Eye (tissue), 1 donor: ENCODE measurements at places on chromosomes 12 and 14.

DNA sequence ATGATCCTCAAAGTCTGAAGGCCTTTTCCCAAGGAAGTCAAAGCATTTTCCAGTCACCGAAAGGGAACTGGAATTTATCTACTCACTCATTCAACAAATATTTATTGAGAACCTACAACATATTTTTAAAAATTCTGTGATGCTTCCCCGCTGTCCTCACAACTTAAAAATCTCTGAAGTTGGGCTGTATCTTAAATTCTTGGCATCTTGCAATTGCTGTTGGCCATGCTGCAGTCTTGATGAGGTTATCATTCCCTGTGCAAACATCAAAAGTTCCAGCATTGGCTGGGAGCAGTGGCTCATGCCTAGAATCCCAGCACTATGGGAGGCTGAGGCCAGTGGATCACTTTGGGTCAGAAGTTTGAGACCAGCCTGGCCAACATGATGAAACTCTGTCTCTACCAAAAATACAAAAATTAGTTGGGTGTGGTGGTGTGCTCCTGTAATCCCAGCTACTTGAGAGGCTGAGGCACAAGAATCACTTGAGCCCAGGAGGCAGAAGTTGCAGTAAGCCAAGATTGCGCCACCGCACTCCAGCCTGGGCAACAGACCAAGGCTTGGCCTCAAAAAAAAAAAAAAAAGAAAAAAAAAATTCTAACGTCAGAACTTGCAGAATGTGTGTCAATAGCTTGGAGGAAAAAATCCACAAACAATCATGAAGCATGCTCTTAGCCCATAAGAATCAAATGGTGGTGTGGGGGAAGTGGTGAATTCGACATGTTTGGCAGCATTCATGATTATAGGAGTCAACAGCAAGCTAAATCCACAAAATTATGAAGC is 34.9 kb downstream of the CCDC177 start:
- no peak for DNase-seq

DNA sequence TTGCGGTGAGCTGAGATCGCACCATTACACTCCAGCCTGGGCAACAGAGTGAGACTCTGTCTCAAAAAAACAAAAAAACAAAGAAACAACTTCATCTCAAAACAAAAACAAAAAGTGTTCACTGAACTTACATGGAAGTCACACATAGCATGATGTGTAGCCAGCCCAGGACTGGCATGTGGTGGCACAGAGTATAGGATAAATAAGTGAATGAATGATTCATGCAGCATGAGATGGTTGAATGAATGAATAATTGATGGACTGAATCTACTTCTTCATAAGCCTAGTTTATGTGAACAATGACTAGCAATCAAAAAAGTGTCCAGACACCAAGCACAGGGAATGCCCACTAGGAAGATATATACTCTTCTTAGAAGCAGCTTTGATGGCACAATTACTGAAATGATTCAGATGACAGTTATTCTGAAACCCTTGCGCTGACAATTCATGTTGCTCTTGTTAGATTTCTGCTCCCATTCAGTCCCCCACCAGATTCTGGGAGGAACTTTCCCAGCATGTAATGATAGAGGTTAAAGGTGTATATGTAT is 31.6 kb upstream of the SERPINA6 start:
- DNase-seq, result no peak

DNA sequence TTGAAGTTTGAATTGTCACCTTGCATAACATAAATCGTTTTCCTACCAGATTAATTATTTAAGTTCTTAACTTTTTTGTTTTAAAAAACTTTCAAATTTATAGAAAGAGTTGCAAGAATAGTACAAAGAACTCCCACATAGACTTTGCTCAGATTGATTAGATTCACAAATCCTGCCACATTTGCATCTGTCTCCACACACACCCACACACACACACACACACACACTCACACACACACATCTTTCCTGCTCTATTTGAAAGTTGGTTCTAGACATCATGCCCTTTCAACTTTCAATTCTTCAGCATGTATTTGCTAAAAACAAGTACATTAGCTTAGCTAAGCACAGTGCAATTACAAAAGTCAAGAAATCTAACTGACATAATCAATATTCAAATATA is 184.0 kb downstream of the ITPR2 start:
- no peak for DNase-seq

DNA sequence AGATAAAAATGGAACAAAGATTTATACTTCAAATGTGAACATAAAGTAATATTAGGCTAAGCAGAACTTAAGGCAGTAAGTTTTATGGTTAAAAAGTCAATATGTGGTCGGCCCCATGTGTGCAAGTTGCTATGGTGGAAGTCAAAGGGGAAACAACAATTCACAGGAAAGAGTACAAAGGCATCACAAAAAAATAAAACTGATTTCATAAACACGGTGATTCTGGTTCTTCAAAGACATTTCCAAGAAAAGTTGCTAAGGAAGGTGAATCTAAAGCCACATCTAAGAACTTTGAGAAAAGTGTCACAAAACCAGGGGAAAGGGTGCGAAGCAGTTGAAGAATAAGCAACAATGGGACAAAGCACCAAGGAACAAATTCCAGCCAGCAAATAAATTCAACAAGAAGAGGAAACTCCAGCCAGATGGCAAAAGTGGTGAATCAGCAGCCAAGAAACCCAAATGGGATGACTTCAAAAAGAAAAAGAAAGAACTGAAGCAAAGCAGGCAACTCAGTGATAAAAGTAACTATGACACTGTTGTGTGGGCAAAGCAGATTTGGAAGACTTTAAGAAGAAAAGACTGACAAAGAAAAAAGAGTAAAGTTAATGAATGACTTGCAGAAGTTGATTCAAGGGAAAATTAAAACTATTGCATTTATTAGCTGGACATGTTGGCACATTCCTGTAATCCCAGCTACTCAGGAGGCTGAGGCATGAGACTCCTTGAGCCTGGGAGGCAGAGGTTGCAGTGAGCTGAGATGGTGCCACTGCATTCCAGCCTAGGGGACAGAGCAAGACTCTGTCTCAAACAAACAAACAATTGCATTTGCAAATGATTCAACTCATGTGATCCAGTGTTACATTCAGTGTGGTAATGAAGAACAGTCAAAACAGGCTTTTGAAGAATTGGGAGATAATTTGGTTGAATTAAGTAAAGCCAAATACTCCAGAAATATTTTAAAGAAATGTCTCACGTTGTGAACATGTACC is 19.5 kb downstream of the PTGDR start:
- DNase-seq, result no peak

- DNase-seq, result peak; percentile 92
These were observed 154.6 kb upstream of the OTX2 start for GRCh38 chr14:56964895-56965294.

- no peak for DNase-seq
These were observed 47.7 kb downstream of the CYP46A1 start for GRCh38 chr14:99731547-99732435.

GRCh38 chr12:52636189-52636588 is 15.8 kb downstream of the KRT2 start:
- no peak for DNase-seq

DNA sequence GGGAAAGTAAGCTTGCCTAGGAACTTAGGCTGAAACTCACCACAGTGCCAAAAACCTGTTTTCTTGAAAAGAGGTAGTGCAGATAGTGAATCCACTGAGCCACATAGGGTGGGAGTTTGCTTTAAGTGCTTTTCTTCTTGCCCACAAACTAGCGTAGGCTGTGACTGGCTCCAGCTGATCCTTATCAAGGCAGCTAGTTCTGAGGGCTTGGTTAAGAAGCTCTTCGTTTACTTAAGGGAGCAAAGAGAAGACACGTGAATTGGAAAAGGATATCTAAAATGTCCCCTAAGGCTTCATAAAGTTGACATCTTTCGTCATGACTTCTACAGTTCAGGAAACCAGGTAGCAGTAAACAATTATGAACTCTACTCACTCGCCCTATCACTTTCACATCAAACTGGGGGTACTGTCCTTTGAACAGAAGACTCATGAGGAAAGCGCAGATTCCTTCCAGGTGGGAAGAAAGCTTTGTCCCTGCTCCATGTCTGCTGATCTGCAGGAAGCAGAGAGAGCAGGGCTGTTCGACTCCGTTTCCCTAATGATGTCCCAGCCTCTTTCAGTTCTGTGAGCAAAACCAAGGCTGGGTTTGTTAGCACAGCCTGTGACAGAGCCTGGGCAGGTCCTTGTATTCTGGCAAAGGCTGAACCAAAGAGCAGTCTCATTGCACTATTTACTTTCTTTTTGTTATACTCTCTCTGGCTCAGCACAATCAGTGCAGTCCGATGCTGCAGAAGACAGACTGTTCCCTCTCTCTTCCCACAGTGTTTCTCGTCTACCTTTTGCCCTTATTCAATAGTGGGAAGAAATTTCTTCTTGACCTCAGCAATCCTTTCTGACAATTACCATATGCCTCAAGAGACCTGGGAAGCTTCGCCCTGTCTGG is 93.5 kb upstream of the ETV6 start:
- no peak for DNase-seq

DNA sequence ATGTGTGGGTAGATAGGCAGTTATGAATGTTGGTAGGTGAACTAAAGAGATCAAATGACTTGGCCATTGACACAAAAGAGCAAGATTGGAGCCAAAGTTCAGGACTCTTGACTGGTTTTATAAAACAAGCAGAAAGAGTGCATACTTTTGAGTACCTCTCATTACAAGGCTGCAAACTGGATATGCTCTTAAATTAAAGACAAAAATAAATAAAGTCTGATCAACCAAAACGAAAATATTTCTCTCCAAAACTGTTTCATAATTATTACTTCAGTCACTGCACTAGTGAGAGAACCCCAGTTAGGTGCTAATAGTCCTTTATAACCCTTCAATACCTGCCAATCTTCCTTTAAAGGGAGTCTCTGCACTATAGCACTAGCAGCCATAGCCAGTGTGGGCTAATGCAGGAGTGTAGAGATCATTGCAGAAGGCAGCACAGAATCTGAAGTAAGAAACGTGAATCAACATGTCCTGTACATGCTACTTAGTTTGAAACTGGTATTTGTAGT is 147.1 kb downstream of the FOXA1 start:
- DNase-seq, result no peak

- DNase-seq, result peak; percentile 39
These were observed 1704.1 kb upstream of the FLRT2 start for GRCh38 chr14:83825843-83826242.

GRCh38 chr14:86858031-86858430 is 1135.0 kb downstream of the GALC start:
- DNase-seq, result peak; percentile 19
